ENCODE measurements at places on chromosomes 3 and 15.

DNA sequence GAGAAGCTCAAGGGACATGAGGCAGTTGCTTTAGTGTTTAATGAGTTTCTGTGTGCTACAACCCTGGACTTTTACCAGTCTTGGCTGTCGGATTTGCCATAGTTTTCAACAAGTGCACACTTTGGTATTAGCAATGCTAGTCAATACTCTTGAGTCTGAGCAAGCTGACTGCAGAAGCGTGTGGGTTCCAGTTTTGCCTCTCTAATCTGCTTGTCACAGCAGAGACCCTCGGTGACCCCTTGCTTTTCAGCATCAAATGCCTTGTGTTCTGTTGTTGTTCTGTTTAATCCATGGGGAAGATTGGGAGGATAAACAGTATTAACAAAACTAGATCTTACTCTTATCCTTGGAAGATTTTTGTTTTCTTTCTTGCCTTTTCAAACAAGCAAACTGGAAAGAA is 194.3 kb upstream of the CHRM5 start:
- DNase-seq, result no peak

GRCh38 chr3:182989566-182989965 is 9.2 kb upstream of the DCUN1D1 start:
- DNase-seq, result no peak

GRCh38 chr3:15427981-15428380 is 583 bp downstream of the EAF1 start:
- DNase-seq, result no peak

DNA sequence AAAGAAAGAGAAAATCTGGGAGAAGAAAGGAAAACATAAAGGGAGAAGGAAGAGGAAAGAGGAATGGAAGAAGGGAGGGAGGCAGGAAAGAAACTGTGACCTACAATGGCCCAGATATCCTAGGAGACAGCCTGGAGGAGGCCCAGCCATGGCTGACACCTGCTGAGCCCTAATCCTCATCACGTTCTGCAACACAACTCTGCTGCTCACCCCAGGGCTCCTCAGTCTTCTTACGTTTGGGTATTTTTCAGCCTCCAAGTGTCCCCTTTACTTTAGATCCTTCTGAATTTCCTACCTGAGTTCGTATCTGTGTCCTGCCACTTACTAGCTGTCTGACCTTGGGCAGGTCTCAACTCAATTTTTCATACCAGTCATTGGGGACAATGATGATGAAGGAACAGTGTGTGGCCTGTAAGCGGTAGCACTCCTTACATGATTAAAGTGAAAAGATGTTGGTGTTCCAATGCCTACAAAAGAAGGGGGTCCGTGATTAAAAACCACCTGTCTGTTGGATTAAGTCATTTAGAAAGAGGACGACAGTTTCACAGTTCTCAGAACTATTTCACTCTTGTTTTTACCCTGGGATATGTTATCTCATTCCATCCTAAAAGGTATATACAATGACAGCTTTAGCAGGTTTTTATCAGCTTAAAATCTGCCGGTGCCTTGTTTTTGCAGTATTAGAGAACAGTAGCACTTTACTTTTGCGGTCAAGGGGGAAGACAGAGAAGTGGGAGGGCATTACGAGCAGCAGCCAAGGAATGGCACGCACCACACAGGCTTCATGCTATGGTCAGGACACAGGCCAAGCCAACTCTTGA is 47.4 kb downstream of the CCR4 start:
- no peak for DNase-seq

- no peak for DNase-seq
Measured at GRCh38 chr15:71638876-71639275, 171.5 kb upstream of the NR2E3 start.

- DNase-seq, result no peak
Measured at GRCh38 chr3:115624029-115624741, 875 bp downstream of the GAP43 start.

DNA sequence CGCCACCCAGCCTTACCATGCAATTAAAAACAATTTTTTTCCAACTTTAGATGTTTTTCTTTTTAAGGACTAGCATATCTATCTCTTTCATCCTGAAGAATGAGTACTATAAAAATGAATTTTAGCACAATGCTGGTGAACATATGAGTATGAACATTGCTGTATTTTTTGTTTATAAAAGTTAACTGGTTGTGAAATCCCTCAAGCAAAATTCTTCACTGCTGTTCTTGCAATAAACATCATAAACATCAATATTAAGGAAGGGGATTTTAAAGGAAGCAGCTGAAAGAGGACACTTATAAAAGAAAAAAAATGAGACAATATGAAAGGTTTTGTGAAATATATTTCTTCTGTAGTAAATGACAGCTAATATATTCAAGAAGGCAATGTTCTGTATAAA is 3.0 kb downstream of the PLSCR4 start:
- no peak for DNase-seq

GRCh38 chr3:177197727-177198460 is 612 bp upstream of the TBL1XR1 start:
- DNase-seq, result no peak

GRCh38 chr3:169440926-169441325 is 222.6 kb downstream of the MECOM start:
- no peak for DNase-seq

GRCh38 chr15:33279613-33280205 is 31.1 kb upstream of the RYR3 start:
- DNase-seq, result no peak

DNA sequence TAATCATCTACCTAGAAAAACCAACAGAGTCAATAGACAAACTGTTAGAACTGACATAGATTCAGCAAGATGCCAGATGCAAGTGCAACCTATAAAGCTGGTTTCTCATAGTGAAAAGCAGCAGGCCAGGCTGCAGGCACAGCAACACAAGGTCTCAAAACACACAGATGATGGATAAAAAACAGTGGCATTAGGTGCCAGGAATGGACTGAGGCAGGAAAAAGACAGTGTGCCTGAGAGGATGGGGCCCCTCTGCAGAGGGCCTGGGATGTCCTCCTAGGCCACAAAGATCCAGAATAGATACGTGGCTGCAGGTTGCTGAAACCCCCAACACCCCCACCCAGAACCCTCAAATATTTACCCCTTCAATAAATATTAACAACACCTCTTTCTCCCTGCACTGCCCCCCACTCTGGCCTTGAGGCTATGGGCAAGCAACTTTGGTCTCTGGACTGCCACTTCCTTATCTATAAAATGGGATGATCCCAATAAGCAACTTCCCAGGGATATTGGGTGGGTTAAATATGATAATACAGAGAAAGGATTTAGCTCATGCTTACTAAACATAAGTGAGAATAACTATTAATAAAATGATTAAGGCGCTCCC is 35.2 kb upstream of the FGD5 start:
- no peak for DNase-seq

GRCh38 chr3:149377408-149378364 is at the start of gene TM4SF1:
TSS of gene TM4SF1 (minus strand) at chr3:149377649. CDS start at chr3:149377547, 102 bp downstream.
- DNase-seq, result peak; percentile 84

- no peak for DNase-seq
Measured at GRCh38 chr15:72162569-72162968, 35.0 kb downstream of the GRAMD2A start.

- no peak for DNase-seq
Measured at GRCh38 chr3:189629803-189630455, 1.3 kb upstream of the TP63 start.

DNA sequence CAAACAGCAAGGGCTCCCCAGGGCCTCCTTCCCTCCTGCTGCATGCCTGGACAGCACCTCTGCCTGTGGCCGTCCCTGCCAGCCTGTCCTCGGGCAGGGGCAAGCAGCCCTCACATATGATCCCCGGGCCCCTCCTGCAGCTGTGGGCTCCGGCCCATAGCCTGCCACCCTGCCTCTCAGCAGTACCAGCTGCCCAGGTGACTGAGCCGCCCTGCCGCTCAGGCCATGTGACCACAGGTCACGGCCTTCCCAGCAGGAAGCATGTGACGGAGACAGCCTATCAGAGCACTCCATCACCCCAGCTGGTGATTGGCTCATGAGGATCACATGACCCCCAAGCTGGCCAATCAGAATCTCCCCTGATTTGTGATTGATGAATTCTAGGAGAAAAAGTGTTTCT is 23.9 kb downstream of the ALDH1L1 start:
- DNase-seq, result no peak

GRCh38 chr3:122515020-122515468 is 305 bp upstream of the KPNA1 start:
- no peak for DNase-seq

- DNase-seq, result no peak
Measured at GRCh38 chr15:59688423-59688781, 718 bp downstream of the BNIP2 start.

DNA sequence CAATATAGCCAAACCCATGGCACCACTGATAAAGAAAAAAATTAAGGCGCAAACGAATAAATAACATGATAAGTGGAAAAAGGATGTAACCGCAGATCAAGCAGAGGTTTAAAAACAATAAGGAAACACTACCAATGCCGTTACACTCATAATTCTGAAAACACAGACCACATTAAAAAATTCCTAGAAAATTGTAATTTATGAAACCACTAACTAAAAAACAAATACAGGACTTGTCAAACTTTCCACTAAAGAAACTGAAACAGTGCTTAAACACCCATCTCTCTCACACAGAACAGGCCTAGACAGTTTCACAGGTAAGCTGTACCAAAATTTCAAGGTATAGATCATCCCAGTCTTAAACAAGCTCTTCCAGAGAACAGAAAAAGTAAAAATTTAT is 28.4 kb downstream of the PCSK6 start:
- DNase-seq, result no peak

- no peak for DNase-seq
Measured at GRCh38 chr3:30945291-30945690, 50.8 kb upstream of the GADL1 start.

- no peak for DNase-seq
Measured at GRCh38 chr3:196624067-196624790, 15.3 kb upstream of the NRROS start.

GRCh38 chr3:192031941-192032340 is 571.0 kb downstream of the PYDC2 start:
- no peak for DNase-seq

GRCh38 chr15:36232491-36232890 is 346.9 kb upstream of the CDIN1 start:
- no peak for DNase-seq

GRCh38 chr3:186067360-186068242 is 41.3 kb downstream of the ETV5 start:
- DNase-seq, result no peak

DNA sequence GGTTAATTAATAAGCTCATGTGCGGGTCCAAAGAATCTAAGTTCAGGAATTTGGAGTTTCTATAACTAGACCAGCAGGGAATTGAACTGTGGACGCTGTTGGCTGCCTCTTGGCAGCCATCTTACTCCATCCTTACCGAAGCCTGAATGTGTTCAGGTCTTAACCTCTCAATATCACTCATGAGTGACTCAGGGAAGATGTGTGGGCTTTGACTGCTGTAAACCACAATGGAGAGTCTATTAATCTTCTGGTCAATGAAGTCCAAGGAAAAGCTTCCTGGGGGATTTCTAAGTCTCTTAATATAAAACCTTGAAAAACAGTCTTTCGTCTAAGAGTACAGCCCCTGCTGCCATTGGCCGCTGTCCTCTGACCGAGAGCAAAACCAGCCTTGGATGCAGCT is 46.7 kb upstream of the OXTR start:
- DNase-seq, result no peak

DNA sequence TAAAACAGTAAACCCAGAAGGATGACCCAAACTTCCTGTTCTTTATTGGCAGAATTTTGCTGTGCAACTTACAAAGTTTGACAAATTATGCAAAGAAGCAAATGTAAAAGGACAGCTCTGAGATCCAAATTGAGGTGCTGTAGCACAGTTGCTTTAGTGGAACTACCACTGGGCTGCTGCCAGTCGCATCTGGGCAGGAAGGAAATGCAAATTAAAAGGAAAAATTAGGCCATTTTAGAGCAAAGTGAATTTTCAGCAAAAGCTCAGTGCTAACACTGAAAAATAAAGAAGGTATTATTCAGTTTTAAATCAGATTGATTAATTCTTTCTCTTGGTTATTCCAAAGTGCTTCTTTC is 104.5 kb downstream of the ZMAT3 start:
- no peak for DNase-seq

GRCh38 chr15:32818758-32819447 is 101.1 kb downstream of the GREM1 start:
- peak; percentile 13 for DNase-seq

DNA sequence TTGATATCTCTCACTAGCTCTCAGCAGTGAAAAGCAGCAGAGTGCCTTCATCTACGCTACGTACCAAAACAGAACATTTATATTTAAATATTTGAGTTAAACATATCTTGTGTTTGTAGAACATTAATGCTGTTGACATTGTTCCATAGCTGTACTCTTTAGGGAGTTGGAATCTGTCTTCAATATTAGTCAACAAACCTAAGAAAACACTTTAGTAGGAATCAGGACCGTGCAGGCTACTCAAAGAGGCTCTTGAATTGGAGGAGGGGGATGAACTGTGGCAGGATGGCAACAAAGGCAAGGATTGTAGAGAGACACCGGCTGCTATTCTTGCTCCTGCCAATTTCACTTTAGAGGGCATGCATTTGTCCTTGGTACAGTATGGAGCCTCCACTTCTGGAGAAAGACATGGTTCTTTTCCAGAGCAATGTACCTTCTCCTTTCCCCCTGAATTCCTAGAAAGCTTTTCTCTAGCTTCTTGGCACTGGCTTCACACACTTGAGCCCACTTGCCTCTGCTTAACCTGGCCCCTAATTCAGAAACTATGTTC is 265.9 kb downstream of the CD47 start:
- no peak for DNase-seq

GRCh38 chr15:50803479-50804180 is 38.1 kb upstream of the SPPL2A start:
- DNase-seq, result no peak

GRCh38 chr3:102132370-102132769 is 283.1 kb downstream of the NFKBIZ start:
- DNase-seq, result no peak

- DNase-seq, result no peak
Measured at GRCh38 chr3:119862616-119863015, 80.7 kb downstream of the NR1I2 start.

DNA sequence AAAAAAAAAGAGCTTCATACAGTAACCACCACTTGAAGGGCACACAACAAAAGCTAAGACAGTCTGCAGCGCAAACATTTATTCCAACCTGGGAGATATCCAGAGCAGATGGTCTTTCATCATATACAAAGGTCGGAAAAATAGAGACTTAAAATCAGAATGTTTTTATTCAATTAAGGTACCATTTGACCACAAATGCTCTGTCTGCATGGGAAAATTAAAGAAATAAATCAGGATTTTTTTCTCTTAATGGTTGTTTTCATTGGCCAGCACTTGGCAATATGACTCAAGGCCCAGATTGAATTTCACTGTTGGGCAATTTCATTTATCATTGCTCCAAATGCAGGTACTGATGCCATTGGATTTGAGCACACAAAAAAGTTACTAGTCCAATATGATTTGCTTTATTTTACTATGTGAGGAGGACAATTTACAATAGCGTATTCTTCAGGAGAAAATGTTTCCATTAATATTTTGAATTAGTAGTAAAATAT is 145.9 kb upstream of the AGTR1 start:
- no peak for DNase-seq

DNA sequence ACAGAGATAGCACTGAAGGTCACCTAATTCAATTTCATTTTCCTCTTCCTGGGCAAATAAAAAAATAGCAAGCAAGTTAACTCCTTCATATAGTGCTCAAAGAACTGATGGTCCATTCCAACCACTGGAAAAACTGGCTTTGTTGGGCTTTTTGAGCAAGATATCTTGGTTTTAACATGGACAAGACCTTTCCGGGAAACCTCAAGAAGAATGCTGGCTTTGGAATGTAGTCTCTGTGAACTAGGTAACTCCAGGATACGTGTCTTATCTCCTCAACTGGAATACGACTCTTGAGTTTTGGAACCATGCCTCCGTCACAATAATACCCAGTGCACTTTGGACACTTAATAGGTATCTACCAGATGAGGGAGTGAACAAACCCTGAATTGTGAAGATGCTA is 36.9 kb upstream of the CRBN start:
- DNase-seq, result no peak

Measured in NCI-H2081 treated with DMSO at 0.1 percent for 48 hours (cell line).